ENCODE measurements at places on chromosomes 1 and 21.
A peak's percentile ranks its signal among the peaks of the same experiment; 100 is the strongest.

GRCh38 chr1:110348771-110349170, 9.6 kb downstream of the RBM15 start:
- no peak for DNase-seq
- no peaks in the 10 kb centered on the region for H3K36me3 ChIP-seq
- no peak overlapping the region for H3K4me3 ChIP-seq

DNA sequence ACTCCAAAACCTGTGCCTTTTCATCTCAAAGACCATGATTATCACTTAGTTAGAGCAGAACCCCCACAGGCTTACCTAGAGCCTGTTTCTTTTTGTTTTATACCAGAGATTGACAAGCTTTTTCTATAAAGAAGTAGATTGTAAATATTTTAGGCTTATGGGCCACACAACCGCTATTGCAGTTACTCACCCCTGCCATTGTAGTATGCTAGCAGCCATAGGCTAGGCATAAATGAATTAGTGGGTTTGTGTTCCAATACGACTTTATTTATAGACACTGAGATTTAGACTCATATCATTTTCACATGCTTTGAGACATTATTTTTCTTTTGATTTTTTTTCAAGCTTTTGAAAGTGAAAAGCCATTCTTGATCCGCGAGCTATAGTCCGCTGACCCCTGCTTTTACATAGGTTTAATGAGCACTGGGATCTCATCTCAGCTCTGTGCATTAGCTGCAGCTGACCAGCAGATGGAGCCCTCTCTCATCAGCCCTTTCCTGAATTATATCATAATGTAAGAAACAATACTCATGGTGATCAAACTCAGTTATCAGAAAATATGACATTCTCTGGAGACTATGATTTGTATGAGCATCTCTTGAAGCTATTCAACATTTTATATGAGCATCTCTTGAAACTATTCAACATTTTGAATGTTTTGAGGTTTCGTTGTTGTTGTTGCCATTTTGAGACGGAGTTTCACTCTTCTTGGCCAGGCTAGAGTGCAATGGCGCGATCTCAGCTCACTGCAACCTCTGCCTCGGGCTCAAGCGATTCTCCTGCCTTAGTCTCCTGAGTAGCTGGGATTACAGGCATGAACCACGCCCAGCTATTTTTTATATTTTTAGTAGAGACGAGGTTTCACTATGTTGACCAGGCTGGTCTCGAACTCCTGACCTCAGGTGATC, 111.9 kb upstream of the L1TD1 start:
- no peaks in the 10 kb centered on the region for H3K36me3 ChIP-seq
- no peak overlapping the region for H3K4me3 ChIP-seq
- peak; percentile 40 for DNase-seq
- no peaks in the 10 kb centered on the region for H3K4me1 ChIP-seq

- H3K4me1 ChIP-seq: no peaks in the 10 kb centered on the region
- no peak overlapping the region for H3K4me3 ChIP-seq
- H3K36me3 ChIP-seq: no peaks in the 10 kb centered on the region
- H3K27ac ChIP-seq: no peak overlapping the region
- DNase-seq: no peak
Measured at GRCh38 chr1:182438326-182438725, 11.6 kb upstream of the RGSL1 start.

DNA sequence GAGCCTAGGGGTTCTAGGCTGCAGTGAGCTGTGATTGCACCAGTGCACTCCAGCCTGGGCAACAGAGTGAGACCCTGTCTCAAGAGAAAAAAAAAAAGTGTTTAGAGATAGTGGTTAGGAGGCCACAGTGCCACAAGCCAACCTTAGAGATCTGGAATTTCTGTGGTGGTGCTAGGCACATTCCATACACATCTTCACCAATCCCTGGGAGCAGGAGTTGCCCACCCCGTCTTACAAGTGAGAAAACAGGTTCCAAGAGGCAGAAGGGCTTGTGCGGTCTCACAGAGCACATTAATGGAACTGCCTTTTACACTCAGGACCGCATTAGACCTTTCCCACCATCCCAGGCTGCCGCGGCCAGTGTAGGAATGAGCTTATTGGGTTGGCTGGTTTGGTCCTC, 93.2 kb downstream of the EPHB2 start:
- peaks cover 91% of the 10 kb centered on the region for H3K27me3 ChIP-seq
- H3K36me3 ChIP-seq: no peaks in the 10 kb centered on the region
- no peak overlapping the region for H3K27ac ChIP-seq
- H3K4me3 ChIP-seq: no peak overlapping the region
- DNase-seq: no peak

GRCh38 chr1:101453844-101454243, 217.0 kb downstream of the S1PR1 start:
- H3K4me3 ChIP-seq: no peak overlapping the region
- no peaks in the 10 kb centered on the region for H3K4me1 ChIP-seq
- no peaks in the 10 kb centered on the region for H3K36me3 ChIP-seq

GRCh38 chr1:54125386-54126070, 27.3 kb downstream of the CDCP2 start:
- no peaks in the 10 kb centered on the region for H3K36me3 ChIP-seq
- no peak overlapping the region for H3K27ac ChIP-seq
- H3K4me3 ChIP-seq: no peak overlapping the region
- no peaks in the 10 kb centered on the region for H3K27me3 ChIP-seq

GRCh38 chr1:94678202-94678848, 136.8 kb upstream of the F3 start:
- no peak overlapping the region for H3K4me3 ChIP-seq
- no peaks in the 10 kb centered on the region for H3K36me3 ChIP-seq
- no peaks in the 10 kb centered on the region for H3K27me3 ChIP-seq
- H3K27ac ChIP-seq: no peak overlapping the region

- no peaks in the 10 kb centered on the region for H3K4me1 ChIP-seq
- no peak for DNase-seq
Measured at GRCh38 chr1:236639686-236640085, 35.4 kb upstream of the HEATR1 start.

DNA sequence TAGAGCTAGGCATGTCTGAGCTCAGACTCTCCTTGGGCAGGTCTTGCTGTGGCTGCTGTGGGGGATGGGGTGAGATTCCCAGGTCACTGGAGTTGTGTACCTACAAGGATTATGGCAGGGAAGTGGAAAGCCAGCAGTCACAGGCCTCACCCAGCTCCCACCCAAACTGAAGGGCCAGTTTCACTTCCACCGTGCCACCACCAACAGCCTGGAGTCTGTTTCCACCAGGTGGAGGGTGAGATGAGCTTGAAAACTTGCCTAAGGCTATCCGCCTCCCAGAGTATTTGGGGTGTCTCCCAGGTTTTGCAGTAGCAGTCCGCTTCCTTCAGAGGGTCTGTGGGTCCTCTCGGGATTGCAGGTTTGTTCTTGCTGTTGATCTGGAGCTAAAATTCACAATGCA, 327.7 kb downstream of the PTPRC start:
- H3K27ac ChIP-seq: no peak overlapping the region
- H3K4me1 ChIP-seq: no peaks in the 10 kb centered on the region
- no peaks in the 10 kb centered on the region for H3K36me3 ChIP-seq
- DNase-seq: no peak

GRCh38 chr1:156126630-156127534, 12.4 kb downstream of the LMNA start:
- no peaks in the 10 kb centered on the region for H3K36me3 ChIP-seq
- peaks cover 40% of the 10 kb centered on the region for H3K4me1 ChIP-seq
- no peaks in the 10 kb centered on the region for H3K27me3 ChIP-seq
- no peak overlapping the region for H3K4me3 ChIP-seq

GRCh38 chr1:25977801-25978200, 20.1 kb downstream of the PAFAH2 start:
- no peak overlapping the region for H3K4me3 ChIP-seq
- no peaks in the 10 kb centered on the region for H3K36me3 ChIP-seq
- H3K27me3 ChIP-seq: no peaks in the 10 kb centered on the region
- H3K4me1 ChIP-seq: no peaks in the 10 kb centered on the region

GRCh38 chr1:223140611-223141405, 2.2 kb downstream of the TLR5 start:
- no peaks in the 10 kb centered on the region for H3K36me3 ChIP-seq
- no peak overlapping the region for H3K27ac ChIP-seq
- no peak overlapping the region for H3K4me3 ChIP-seq
- H3K4me1 ChIP-seq: peaks cover 14% of the 10 kb centered on the region
- DNase-seq: no peak

DNA sequence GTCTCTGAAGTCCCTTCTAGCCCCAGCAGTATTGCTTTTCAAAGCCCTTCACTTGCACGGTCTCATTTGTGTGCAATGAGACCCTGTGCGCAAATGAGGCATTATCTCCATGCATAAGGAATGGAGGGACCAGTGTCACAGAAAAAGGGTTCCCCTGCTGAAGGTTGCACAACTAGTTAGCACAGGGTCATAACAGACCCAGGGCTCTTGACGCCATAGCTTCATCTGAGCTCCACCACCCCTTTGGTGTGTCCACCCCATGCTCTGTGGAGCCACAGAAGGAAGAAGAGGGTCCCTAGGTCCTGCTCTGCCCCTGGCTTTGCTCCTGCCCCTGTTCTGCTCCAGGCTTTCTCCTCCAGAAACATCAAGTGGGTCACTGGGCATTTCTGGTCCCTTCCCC, 12.6 kb downstream of the SH2D2A start:
- H3K27me3 ChIP-seq: no peaks in the 10 kb centered on the region
- DNase-seq: no peak
- H3K4me1 ChIP-seq: peaks cover 14% of the 10 kb centered on the region

GRCh38 chr1:53388963-53389362, 61.1 kb upstream of the LRP8 start:
- no peak for DNase-seq
- H3K4me1 ChIP-seq: peaks cover 13% of the 10 kb centered on the region
- H3K27ac ChIP-seq: no peak overlapping the region
- no peaks in the 10 kb centered on the region for H3K27me3 ChIP-seq
- H3K4me3 ChIP-seq: no peak overlapping the region

- no peaks in the 10 kb centered on the region for H3K27me3 ChIP-seq
- peaks cover 20% of the 10 kb centered on the region for H3K4me1 ChIP-seq
- H3K4me3 ChIP-seq: no peak overlapping the region
- peak overlapping the region; percentile 69 for H3K27ac ChIP-seq
Measured at GRCh38 chr1:39183503-39184353, 20.8 kb upstream of the MACF1 start.

DNA sequence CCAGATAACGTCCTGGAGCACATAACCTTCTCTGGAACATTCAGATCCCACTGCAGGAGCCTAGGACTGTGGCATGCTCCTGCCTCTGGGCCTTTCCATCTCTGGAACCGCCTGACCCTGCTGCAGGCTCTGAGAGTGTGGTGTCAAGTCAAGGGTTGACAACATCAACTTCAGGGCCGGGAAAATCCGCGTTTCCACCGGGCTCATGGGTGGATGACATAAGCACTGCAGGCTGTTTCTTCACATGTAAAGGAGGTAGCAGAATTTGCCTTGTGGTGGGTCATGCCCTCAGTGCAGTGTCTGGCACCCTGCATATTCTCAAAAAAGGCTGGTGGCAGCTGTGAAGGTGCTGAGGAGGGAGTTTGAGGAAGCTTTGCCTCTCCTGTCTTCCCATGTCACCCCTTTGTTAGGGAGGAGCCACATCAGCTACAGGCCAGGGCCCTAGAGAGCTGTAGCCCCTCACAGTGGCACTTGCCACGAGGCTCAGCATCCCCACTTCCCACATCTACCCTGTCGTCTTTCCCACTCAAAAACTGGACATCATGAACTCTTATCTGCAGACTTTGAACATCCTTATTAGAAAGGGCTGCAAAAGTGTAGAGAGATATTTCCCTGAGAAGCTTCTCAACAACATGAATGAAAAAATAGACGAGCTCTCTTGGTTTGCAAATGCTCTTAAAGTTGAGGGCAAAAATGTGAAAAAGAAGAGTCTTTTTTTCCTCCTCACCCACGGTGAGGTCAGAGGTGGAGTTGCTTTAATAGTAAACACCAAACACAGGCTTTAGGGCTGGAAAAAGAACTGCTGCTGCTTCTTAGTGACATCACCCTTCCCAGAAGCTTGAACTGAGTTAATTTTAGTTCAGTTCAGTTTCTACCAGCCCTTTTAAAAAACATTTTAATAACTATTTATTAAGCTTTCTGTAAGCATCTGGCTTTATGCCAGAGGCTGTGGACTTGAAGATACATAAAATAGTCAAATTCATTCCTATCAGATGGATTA, 121.3 kb downstream of the HUNK start:
- no peaks in the 10 kb centered on the region for H3K36me3 ChIP-seq
- DNase-seq: no peak
- H3K27ac ChIP-seq: no peak overlapping the region

DNA sequence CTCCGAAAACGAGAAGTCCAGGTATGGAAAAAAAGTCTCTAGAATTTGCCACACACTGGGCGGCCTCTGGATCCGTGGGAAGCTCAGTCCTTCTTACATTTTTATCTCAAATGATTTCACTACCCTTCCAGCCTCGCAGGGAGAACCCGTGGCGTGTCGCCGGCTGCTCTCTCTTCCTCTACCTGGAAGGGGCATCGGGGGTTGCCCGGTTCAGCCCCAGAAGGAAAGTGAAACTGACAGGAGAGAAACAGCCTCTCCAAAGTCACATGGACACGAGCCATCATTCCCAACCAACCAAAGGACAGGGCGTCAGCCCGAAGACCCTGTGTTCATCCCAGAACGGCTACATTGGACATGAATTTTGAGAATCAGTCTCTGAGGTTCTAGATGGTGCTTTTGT, 182.5 kb downstream of the ADSS2 start:
- DNase-seq: no peak
- H3K27me3 ChIP-seq: no peaks in the 10 kb centered on the region
- no peak overlapping the region for H3K4me3 ChIP-seq
- H3K4me1 ChIP-seq: no peaks in the 10 kb centered on the region
- H3K27ac ChIP-seq: no peak overlapping the region

DNA sequence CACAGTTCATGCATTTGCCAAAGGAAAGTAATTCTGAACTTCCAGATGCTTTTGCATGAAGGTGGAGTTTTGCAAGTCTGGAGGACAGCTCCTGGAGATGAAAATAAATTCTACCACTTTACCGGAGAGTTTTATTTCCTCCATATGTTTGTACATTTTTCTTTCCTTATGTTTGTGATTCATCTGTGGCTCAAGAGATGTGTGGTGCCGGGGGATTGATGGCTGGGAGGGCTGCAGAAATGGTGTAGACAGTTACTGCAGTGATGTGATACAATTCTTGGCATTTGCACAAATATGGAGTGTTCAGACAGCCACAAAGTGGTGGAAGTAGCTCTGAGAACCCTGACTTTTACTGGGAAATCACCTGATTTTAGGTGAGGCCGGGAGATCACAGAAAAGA, 58.5 kb upstream of the ASB17 start:
- no peaks in the 10 kb centered on the region for H3K36me3 ChIP-seq
- no peaks in the 10 kb centered on the region for H3K4me1 ChIP-seq
- H3K27ac ChIP-seq: no peak overlapping the region
- H3K27me3 ChIP-seq: no peaks in the 10 kb centered on the region
- H3K4me3 ChIP-seq: no peak overlapping the region

GRCh38 chr1:90821152-90821787, 104.2 kb upstream of the BARHL2 start:
- H3K27me3 ChIP-seq: no peaks in the 10 kb centered on the region
- H3K4me3 ChIP-seq: no peak overlapping the region
- no peak for DNase-seq
- H3K36me3 ChIP-seq: no peaks in the 10 kb centered on the region
- H3K4me1 ChIP-seq: no peaks in the 10 kb centered on the region

DNA sequence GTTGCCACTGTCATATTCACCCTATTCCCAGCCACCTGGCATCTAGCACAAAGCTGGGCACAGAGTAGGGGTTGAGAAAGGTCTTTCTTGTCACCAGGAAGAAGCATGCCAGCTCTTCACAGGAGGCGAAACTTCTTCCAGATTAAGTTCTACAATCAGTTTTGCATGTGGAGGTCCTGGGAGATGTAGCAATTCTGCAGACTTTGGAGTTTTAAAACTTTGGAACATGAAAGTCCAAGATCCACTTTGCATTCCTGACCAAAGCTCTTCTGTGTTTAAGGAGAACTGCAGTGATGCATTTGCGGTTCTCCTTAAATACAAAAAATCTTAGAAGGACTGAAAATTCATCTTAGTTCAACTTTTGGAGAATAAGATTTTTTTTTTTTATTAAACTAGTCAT, 258.5 kb upstream of the USP24 start:
- no peaks in the 10 kb centered on the region for H3K36me3 ChIP-seq
- no peak overlapping the region for H3K27ac ChIP-seq
- H3K4me1 ChIP-seq: no peaks in the 10 kb centered on the region
- no peak for DNase-seq
- H3K27me3 ChIP-seq: no peaks in the 10 kb centered on the region

Data from MM.1S (cell line).